CD4-positive, CD25-positive, alpha-beta regulatory T cell (primary cell): ENCODE measurements at places on chromosomes 12 and 14. TPM values are rescaled to one million over a fixed set of nuclear protein-coding genes. Genes with fewer than 3 reads are reported as not detected.
A peak's percentile ranks its signal among the peaks of the same experiment; 100 is the strongest.

SIRT4 gene
- 0.79 TPM for total RNA-seq

MGAT4C gene
- total RNA-seq: not detected

DNA sequence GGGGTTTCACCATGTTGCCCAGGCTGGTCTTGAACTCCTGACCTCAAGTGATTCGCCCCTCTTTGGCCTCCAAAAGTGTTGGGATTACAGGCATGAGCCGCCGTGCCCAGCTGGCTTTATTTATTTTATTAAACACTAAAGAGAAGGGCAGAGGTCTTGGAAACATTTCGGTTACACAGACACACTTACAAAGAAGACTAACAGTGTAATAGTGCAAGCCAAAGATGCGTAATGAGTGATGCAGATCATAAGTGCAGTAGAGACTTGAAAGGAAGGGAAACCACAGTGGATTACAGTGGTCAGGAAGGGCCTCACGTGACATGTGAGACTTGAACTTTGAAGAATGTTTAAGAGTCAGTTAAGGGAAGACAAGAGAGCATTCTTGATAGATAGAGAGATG is 33.9 kb upstream of the CDK17 start:
- H3K27me3 ChIP-seq: no peaks in the 10 kb centered on the region
- DNase-seq: peak; percentile 89
- H3K4me1 ChIP-seq: peaks cover 15% of the 10 kb centered on the region
- H3K36me3 ChIP-seq: no peaks in the 10 kb centered on the region
- H3K27ac ChIP-seq: peak overlapping the region; percentile 86

AMN gene
- total RNA-seq: 0.86 TPM

DNA sequence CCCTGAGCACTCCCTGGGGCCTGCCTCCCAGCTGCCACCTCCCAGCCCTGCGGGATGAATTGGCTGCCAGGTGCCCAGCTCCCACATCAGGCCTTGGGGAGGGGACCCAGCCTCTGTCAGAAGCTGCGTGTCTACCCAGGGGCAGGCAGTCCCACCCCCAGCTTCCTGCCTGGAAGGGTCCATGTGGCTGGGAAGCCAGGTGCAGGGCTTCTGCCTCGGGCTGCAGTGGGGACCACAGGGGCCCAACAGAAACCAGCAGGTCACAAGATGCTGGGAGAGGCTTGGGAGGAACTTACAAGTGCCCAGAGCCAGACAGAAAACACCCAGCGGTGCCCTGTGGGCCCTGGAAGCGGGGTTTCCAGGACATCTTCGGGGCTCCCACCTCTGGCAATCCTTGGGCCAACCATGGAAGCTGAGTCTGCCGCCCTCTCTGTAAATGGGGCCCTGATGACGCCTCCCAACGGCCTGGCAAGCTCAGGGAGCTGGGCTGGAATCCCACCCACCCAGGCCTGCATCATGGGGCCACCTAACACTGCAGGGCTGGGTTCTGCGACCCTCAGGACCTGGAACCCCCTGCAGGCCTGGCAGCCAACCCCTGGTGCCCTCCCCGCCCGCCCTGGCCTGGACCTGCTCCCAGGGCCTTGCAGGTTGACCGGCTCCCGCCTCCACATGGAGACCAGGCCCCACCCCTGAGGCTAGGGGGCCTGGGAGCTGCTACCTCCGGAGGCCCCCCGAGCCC is 36.6 kb downstream of the CCNK start:
- H3K36me3 ChIP-seq: no peaks in the 10 kb centered on the region
- H3K4me3 ChIP-seq: no peak overlapping the region
- H3K27ac ChIP-seq: no peak overlapping the region
- no peaks in the 10 kb centered on the region for H3K4me1 ChIP-seq
- DNase-seq: no peak

CIT gene
- 6.3 TPM for total RNA-seq

- no peaks in the 10 kb centered on the region for H3K36me3 ChIP-seq
- no peak for DNase-seq
- H3K4me3 ChIP-seq: no peak overlapping the region
- H3K4me1 ChIP-seq: peaks cover 63% of the 10 kb centered on the region
- no peak overlapping the region for H3K27ac ChIP-seq
Observed at GRCh38 chr14:68372368-68372767, 420.5 kb downstream of the ZFP36L1 start.

DNA sequence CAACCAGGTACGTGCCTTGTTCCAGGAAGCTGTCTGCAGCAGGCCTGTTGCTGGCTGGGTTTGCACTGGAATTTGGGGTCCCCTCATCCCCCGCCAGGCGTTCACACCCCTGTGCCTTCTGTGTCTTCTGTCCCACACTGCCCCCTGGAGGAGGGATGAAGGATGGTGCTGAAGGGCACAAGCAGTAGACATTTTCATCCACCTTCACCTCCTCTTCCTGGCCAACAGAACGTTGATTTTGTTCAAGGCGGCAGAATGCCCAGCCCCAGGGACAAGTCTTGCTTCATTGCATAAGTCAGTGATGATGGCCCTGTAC is 122.1 kb downstream of the CALM1 start:
- H3K4me3 ChIP-seq: no peak overlapping the region
- peak; percentile 53 for DNase-seq
- no peaks in the 10 kb centered on the region for H3K4me1 ChIP-seq
- H3K36me3 ChIP-seq: no peaks in the 10 kb centered on the region

OR6C2 gene
- not detected for total RNA-seq

- no peak for DNase-seq
- H3K27ac ChIP-seq: no peak overlapping the region
- H3K36me3 ChIP-seq: no peaks in the 10 kb centered on the region
- H3K4me3 ChIP-seq: no peak overlapping the region
Observed at GRCh38 chr14:90695997-90696660, 120.1 kb downstream of the TTC7B start.

DNA sequence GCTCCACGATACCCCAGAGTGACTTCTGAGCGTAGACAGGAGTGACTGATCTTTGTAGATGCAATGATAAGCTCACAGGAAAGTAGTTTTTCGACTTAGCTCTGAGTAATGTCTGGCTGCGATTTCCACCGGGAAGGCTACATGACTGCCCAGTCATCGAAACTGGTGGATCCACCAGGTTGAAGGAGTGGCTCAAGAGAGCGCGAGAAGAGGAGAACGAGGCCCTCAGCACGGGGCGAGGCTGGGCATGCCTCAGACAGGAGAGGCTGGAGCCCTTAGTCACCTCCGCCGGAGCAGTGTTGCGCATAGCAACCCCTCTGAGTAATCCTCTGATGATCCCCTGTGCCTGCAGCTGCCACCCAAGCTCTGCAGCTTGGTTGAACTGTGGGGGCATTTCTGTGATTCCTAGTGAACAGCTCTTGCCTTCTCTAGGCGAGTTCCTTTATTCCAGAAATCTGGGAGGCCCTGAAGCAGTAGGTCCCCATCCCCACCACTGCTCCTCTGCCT is 25.6 kb downstream of the ELK3 start:
- no peak overlapping the region for H3K27ac ChIP-seq
- DNase-seq: no peak
- no peaks in the 10 kb centered on the region for H3K27me3 ChIP-seq
- peaks cover 21% of the 10 kb centered on the region for H3K4me1 ChIP-seq
- no peak overlapping the region for H3K4me3 ChIP-seq

GRCh38 chr12:114676142-114676741 is 7.7 kb downstream of the TBX3 start:
- peaks cover 39% of the 10 kb centered on the region for H3K27me3 ChIP-seq
- H3K27ac ChIP-seq: no peak overlapping the region
- no peaks in the 10 kb centered on the region for H3K4me1 ChIP-seq
- no peaks in the 10 kb centered on the region for H3K36me3 ChIP-seq

GRCh38 chr14:65772921-65773574 is 360.5 kb downstream of the FUT8 start:
- no peak overlapping the region for H3K27ac ChIP-seq
- H3K4me1 ChIP-seq: no peaks in the 10 kb centered on the region
- no peak for DNase-seq
- H3K36me3 ChIP-seq: no peaks in the 10 kb centered on the region

DNA sequence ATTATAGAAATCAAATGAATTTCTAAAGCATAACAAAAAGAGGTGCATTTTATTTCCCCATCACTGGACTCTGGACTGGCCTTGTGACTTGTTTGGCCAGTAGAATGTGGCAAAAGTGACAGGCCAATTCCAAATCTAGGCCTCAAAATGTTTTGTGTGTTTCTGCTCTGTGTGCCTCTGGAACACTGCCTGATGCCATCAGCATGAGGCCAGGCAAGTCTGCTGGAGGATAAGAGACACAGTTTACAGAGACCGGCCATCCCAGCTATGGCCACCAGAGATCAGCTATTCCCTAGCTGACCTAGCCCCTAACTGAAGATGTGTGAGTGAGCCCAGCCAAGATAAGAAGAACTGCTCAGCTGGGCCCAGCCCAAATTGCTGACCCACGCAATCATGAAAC is 32.9 kb downstream of the ASCL1 start:
- H3K4me1 ChIP-seq: no peaks in the 10 kb centered on the region
- H3K27ac ChIP-seq: no peak overlapping the region
- H3K27me3 ChIP-seq: no peaks in the 10 kb centered on the region
- DNase-seq: no peak
- no peak overlapping the region for H3K4me3 ChIP-seq

KCNC2 gene
- not detected for total RNA-seq

DNA sequence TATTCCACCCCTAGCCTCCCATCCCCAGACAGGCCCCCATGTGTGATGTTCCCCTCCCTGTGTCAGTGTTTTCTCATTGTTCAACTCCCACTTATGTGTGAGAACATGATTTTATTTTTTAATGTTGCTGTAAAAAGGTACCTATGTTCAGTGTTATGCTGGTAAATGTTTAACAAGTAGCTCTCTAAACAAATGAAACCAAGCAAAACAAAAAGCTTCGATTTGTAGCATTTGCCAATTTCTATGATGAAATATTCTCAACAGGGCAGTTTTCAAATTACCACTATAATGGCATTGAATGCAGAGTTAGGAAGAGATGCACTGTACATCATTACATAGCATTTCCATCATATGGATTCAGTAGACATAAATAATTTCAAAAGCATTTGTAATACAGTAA is 410.6 kb downstream of the MDGA2 start:
- H3K4me1 ChIP-seq: no peaks in the 10 kb centered on the region
- no peaks in the 10 kb centered on the region for H3K36me3 ChIP-seq
- no peak for DNase-seq
- no peaks in the 10 kb centered on the region for H3K27me3 ChIP-seq
- no peak overlapping the region for H3K4me3 ChIP-seq

DNA sequence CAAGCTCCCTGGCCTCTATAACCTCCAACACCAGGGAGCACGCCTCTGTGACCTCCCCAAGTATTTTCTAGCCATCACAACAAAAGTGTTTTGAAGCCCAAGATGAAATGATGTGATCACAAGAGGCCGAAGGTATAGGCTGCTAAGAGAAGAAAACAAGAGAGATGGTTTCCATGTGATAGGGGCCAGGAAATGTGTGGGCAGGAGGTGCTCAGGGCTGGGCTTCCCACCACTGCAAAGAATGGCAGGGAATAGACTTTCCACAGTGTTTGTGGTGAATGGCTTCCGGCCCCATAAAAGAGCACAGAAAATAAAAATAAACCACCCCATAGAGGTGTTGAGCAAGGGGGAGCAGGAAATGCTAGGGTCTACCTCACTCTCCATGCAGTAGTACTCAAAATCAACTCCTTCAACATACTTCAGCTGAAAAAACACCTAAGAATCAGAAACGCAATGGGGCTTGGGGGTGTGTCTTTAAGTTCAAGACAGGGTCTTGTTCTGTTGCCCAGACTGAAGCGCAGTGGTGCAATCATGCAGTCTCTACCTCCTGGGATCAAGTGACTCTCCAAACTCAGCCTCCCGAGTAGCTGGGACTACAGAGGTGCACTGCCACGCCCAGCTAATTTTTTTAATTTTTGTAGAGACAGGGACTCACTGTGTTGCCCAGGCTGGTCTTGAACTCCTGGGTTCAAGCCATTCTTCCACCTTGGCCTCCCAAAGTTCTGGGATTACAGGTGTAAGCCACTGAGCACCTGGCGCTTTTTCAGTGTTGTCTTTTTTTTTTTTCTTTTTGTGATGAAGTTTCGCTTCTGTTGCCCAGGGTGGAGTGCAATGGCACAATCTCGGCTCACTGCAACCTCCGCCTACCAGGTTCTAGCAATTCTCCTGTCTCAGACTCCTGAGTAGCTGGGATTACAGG is 27.1 kb downstream of the DAD1 start:
- peak overlapping the region; percentile 62 for H3K4me3 ChIP-seq
- no peaks in the 10 kb centered on the region for H3K27me3 ChIP-seq
- H3K27ac ChIP-seq: peak overlapping the region; percentile 99
- H3K36me3 ChIP-seq: no peaks in the 10 kb centered on the region

- DNase-seq: peak; percentile 37
- H3K27me3 ChIP-seq: no peaks in the 10 kb centered on the region
- no peaks in the 10 kb centered on the region for H3K36me3 ChIP-seq
- H3K27ac ChIP-seq: peak overlapping the region; percentile 73
- peak overlapping the region; percentile 77 for H3K4me3 ChIP-seq
- peaks cover 31% of the 10 kb centered on the region for H3K4me1 ChIP-seq
Observed at GRCh38 chr14:74941676-74942097, 13.7 kb downstream of the PGF start.

AQP2 gene
- not detected for total RNA-seq

DNA sequence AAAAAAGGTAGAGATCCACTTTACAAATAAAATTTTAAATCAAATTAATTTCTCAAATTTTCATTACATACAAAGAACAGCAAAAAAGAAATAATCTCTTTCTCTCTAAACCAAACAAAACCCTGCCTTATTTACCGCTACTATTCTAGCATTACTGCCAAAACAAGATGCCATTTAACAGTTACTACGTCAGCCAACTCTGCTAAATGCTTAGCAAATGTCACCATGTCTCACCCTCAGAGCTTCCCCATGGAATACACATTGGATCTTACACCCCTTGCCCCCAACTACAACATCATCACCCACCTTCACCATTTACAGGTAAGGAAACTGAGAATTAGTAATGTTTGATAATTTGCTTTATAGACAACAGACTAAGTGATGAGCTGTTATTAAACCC is 23.0 kb upstream of the NR2C1 start:
- H3K4me1 ChIP-seq: no peaks in the 10 kb centered on the region
- no peak overlapping the region for H3K4me3 ChIP-seq
- H3K27me3 ChIP-seq: no peaks in the 10 kb centered on the region
- H3K27ac ChIP-seq: no peak overlapping the region
- no peak for DNase-seq

NFATC4 gene
- not detected for total RNA-seq

DNA sequence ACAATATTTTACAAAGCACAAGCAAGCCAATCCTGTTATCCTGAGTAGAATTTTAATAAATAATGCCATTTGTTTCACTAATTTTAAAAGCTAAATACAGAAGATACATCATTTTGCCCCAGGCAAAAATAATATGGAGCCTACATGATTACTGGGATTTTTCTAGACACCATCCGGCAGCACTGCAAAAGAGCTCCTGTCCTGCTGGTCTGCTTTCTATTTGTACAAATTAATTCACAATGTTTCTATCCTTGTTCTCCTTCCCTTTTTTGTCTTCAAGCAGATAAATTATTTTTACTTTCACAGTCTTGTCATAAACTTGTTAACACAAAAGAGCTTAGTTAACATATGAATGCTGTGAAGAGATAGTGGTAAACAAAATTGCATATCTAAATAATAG is 4.6 kb downstream of the SIX1 start:
- peaks cover 25% of the 10 kb centered on the region for H3K4me1 ChIP-seq
- no peak overlapping the region for H3K4me3 ChIP-seq
- no peak for DNase-seq
- no peaks in the 10 kb centered on the region for H3K36me3 ChIP-seq
- H3K27ac ChIP-seq: no peak overlapping the region

CD69 gene
- 1,130 TPM for total RNA-seq

OTOGL gene
- total RNA-seq: not detected

- no peak overlapping the region for H3K4me3 ChIP-seq
- no peaks in the 10 kb centered on the region for H3K4me1 ChIP-seq
- no peak overlapping the region for H3K27ac ChIP-seq
Observed at GRCh38 chr12:117025481-117026151, 73.6 kb downstream of the TESC start.
